Suppressor macrophage (primary cell): ENCODE measurements at places on chromosomes 12 and 14.

DNA sequence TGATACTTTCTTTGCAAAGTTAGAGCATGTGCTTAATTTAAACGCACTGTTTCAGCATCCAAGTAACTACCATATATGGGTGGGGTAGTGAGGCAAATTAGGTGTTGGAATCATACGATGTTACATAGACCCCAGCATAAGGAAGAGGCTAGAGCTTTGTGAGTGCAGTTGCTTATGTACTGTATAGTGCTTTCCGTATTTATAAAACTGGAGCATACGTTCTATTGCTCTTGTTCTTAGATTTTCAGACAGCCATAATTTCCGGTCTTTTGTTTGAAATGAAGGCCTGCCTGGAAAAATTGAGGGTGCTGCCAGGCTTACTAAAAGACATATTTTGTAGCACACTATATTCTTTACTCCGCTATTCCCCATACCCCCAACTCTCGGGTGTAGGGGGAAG is 335.7 kb downstream of the FOXG1 start:
- DNase-seq = no peak

DNA sequence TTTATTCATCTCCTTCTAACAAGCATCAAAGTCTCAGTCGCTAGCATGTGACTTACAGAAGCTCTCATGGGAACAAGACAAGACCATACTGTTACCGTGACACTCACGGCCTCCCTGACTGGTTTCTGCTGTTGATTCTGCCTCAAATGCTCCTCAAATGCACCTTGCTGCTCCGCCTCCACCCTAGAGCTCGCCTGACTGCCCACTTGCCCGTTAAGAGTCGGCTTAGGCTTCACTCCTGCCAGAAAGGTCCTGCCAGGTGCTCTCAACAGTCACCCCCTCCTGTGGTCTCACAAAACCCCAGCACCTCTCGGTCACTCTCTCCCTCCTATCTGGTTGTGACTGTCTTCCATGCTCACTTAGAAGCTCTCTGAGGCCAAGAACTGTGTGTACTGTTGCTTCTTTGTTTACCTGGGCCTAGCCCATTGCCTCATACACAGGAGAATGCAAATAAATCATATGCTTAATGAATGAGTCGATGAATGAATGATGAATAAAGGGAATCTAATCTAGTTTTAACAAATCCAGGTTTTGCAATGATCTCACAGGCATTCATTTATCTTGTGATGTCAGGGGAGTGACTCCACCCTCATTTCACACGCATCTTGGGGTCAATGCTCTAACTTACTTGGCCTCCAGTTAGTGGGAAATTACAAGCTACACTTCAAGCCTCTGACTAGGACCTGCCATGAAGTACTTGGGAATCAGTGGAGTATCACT is 41.3 kb downstream of the SSH1 start:
- no peak for DNase-seq

- DNase-seq = no peak
Measured at GRCh38 chr12:129693731-129694130, 210.1 kb downstream of the TMEM132D start.

GRCh38 chr12:25829192-25829591 is 129.3 kb upstream of the RASSF8 start:
- DNase-seq = peak; percentile 80

GRCh38 chr14:61954306-61954705 is 192.1 kb downstream of the SNAPC1 start:
- no peak for DNase-seq

DNA sequence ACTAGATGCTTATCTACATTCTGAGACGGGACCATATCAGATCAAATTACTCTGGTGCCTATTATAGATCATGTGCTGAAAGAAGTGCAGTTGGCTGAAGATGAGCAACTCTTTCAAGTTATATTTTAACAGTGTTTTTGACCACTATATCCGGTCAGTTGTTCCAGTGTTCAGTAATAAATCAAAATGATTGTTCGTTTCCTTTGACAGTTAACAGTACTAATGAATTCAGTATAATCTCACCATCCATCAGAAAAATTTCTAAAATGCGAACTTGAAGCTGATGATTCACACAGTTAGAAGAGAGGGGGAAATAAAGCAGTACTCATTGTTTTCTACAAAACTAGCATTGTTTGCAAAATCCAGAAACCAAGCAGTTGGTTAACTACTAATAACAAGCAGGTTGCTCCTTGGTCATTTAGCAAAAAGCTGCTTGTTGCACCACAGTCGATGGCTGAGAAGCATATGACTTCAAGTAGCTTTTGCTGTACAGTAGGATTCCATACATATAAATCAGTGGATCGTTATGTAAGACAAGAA is 2.3 kb downstream of the RPS6KA5 start:
- peak; percentile 7 for DNase-seq

DNA sequence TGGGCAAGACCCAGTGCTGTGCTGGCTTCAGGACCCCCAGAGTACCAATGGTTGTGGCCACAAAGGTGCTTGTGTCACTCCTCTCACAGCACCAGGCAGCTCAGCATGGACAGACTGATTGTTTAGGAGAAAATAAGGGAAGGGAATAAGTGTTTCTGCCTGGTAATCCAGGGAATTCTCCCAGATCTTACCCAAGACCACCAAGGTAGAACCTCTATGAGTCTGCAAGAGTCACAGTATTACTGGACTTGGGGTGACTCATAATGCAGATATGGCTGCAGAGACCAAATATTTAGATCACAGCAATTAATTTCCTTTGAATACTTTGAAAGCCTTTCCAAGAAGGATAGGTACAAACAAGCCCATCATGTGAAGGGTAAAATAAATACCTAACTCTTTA is 1178.3 kb upstream of the FLRT2 start:
- DNase-seq = no peak

DNA sequence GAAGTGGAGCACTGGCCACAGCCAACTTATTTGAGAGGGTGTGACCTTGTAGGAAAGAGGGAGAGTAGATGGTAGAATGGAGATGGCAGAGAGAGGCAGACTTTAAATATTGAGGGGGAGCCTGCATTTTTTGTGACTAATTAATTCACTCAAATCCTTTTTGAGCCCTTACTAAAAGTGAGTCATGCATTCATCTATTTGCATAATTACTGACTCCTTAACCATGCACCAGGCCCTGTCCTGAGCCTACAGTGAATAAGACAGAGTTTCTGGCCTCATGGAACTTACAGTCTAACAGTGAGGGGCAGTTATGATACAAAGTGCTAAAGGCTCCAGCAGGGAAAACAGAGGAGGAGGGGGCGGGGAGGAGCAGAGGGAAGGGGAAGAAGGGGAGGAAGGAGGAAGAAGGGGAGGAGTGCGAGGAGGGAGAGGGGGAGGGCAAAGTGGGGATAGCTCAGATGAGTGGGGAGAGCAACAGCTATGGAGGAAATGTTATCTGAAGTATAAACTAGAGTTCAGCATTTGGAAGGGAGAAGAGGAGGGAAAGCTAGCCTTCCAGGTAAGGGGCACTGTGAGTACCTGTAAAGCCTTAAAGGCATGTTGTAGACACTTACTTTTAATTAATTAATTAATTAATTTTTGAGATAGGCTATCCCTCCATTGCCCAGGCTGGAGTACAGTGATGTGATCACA is 7.5 kb upstream of the CTDSP2 start:
- no peak for DNase-seq

DNA sequence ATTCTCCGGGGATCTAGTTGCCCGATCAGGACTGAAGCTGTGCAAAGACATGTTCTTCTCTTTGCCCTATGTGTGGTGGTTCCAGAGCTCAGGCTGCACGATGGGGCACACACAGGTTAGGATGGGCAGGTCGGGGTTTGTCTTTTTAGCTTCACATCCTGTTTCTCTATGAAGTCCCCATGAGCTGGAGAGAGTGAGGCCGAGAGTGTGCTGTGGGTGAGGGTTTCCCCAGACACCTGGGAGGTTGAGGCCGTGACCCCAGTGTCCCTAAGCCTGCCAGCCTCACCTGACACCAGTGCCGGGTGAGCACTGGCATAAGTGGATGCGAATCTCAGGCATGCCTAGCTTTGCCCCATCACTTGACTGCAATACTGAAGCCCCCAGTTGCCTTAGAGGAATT is 32.9 kb upstream of the IGF1 start:
- DNase-seq = no peak

DNA sequence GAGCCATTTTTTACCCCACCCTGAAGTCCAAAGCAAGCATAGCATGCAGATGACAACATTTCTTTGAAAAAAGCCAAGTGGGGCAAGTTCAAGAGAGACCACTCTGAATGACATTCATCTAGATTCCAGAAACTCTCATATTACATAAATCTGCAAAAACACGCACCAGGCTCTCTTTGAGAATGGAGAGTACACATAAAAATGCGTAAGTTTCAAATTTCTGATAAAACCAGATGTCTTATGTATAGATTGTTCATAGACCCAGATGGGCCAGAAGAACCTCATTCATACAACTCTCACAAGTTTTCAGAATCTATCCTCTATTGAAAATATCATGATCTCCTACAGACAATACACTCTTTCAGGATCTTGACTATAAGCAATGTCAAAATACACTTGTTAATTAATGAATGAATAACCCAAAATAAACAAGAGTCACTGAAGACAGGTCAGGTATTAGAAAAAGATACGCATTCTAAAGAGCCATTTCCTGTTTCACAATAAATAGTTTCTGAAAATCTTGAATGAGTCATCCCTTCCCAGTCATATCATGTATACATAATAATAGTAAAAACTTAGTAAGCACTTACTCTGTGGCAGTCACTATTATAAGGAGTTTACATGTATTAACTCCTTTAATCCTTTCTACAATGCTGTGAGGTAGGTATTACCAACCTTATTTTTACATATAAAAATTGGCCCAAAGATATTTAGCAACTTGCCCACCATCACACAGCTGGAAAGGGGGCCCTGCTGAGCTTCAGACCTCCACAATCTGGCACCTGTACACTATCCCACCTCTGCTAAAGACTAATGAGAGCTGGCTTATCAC is 72.0 kb downstream of the PPP2R5E start:
- peak; percentile 60 for DNase-seq

DNA sequence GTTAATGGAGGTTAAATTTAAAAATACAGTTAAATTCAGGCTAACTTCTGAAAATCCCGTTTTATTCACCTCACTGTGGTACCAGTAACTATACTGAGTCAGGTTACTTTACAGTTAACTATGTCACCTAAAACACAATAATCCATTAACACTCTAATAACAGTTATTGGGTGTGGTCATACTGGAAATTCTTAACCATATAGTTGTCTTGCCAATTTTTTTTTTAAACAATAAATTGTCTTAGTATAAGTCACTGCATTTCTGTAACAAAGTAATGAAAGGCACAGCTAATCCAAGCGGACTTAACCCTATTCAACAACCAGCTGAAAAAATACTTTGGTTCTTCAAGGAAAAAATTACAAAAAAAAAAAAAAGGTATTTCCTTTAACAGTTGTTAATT is 16.2 kb upstream of the PHLDA1 start:
- DNase-seq = no peak

DNA sequence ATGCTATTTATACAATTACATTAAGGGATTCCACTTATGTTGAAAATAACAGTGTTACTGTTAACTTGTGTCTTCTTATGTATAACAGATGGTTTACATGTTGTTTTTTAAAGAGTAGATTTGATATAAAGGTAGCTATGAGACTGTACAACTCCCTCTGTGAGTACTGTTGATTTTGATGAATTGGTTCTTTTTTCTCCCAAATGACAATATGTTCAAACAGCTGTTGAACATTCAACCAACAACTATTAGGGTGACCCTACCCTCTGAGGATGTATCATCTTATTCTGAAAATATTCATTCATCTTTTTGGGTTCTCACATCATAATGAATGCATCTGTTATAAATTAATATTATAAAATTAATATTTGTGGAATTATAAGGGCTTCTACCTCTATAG is 456.9 kb upstream of the MGAT4C start:
- DNase-seq = no peak

DNA sequence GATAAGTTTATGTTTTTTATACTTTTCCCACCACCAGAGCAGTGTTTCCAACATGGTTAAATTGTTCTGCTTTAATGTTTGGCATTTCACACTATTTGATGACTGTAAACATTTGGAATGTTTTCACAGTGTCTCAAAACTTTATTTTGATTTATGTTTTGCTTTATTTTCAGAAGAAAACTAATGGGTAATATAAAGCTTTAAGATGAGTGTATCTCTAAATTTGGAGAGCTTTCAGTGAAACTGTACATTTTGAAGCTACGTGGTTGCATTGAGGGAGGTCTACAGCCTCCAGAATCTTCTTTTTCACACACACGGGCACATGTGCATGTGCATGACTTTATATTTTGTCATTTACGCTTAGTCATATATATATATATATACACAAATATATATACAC is 10.7 kb downstream of the BICD1 start:
- DNase-seq = no peak

DNA sequence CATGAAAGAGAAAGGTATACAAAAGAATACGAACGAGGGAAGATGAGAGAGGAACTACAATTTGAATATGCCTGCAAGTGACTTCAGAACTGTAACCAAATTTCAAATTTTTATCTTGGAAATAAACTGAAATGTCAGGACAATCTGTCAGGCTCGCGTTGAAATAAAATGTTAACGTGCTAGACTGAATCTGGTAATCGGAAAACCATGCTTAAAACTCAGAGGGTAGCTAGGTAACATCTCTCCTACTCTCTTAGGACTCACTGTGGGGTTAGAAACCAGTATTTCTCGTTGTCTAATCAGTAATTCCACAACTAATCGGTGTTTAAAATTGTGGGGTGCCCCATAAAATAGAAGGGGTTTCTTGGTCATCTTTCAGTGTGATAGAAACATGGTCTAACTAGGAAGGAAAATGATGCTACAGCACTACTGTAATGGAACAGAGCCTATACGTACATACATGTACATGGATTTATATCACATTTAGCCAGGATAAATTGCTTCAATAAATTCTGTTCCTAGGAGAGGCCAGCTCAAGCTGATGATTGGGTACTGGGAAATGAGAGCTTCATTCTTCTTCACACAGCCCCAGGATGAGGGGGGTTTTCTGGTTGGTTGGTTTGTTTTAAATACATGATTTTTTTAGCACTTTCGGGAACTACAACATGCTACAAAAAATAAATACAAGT is 23.9 kb downstream of the ATF7 start:
- DNase-seq = no peak

- DNase-seq = no peak
Measured at GRCh38 chr14:29227631-29228030, 461.0 kb downstream of the FOXG1 start.

- no peak for DNase-seq
Measured at GRCh38 chr12:118183155-118183554, 47.2 kb downstream of the PEBP1 start.

DNA sequence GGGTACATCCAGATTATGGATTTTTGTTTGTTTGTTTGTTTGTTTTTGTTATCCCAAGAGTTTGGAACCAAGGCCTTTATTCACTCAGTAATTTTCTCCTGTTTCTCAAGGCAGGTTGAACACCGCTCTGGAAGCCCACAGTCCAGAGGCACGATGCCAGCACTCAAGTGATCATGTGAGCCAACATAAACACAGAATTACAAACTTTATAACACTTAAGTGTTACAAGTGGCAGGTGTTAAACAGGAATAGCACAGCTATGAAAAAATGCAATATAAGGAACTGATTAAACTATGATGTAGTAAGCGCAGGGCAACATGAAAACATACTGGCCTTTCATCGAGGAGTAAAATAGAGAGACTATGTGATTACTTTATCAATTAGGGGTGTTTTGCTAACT is 1885.8 kb upstream of the SEL1L start:
- DNase-seq = no peak
